Posterior vena cava (tissue), 2 donors: ENCODE measurements at places on chromosomes 12 and 14.
A peak's percentile ranks its signal among the peaks of the same experiment; 100 is the strongest.

GRCh38 chr12:80031229-80031628 lies 68.1 kb upstream of the OTOGL start:
- DNase-seq = no peak

GRCh38 chr14:102140750-102141145 lies 1.1 kb downstream of the WDR20 start:
- DNase-seq = no peak

DNA sequence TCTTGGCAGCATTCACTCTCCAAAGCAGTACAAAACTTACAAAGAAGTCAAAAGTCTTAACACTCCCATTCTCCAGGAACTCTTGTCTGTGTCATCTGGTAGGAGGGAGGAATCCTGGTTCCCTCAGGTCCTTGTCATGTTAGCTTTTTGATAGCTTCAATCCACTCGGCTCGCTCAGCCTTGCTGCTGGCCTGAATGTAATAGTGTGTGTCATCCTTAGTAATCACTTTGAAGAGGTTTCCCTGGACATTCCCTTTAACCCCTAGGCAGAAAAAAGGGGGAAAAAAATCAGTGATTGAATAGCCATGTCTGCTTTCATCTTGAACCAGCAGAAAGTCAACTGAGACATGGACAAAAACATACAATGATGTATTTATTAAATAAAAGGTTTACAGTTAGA lies 24.8 kb downstream of the PLEK2 start:
- no peak for DNase-seq

DNA sequence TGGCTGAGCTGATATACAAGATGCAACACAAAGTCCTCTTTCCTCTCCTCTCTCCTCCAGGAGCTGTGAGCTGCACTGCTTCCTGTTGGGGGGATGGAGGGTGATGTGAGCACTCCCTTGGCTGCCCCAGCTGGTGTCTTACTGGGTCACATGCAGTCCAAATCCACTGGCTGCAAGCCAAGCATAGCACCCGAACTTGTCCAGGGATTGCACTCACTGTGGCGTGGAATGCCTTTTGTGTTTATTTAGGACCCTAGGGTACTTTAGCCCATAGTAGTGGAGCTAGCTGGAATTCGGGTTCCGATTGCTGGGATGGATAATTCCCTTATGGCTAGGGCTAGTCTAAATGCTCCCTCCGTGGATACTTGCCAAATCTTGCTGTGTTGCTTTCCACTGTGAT lies 424.9 kb upstream of the SYT1 start:
- DNase-seq = no peak

DNA sequence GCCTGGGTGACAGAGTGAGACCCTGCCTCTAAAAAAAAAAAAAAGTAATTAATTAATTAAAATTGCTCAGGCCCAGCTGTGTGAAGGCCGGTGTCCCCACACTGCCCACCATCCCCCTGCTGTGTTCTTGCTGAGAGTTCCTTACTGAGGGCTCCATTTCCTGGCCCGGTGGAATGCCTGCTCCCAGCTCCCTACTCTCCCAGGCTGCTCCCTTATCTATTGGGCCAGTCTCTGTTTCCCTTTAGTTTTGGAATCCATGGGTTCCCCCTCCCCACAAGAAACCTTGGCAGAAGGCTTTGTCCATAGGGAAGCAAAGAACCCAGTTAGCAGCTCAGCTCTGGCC lies 19.0 kb downstream of the MLXIP start:
- no peak for DNase-seq

DNA sequence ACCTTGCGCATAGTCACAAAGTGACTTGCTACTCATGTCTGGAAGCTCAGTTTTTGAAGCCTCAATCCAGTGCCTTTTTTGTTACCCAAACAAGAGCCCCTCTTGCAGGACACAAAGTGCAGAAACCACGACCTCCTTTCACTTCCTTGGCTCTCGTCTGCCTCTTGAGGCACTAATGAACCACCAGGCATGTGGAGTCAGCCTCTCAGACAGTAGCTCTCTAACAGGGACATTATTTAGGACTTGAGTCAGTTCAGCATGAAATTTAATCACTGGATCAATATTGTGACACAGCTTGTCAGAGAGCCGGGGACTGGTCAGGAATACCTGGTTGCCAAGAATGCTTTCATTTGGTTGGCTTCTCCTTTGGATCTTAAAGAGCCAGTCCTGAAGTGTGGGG lies 46.7 kb downstream of the HSPB8 start:
- no peak for DNase-seq

- peak; percentile 96 for DNase-seq
These were observed at the start of gene LRIG3 for GRCh38 chr12:58920102-58920960. Gene LRIG3, minus strand, starts transcription at chr12:58920504. Its CDS starts 269 bp downstream, at chr12:58920235.

DNA sequence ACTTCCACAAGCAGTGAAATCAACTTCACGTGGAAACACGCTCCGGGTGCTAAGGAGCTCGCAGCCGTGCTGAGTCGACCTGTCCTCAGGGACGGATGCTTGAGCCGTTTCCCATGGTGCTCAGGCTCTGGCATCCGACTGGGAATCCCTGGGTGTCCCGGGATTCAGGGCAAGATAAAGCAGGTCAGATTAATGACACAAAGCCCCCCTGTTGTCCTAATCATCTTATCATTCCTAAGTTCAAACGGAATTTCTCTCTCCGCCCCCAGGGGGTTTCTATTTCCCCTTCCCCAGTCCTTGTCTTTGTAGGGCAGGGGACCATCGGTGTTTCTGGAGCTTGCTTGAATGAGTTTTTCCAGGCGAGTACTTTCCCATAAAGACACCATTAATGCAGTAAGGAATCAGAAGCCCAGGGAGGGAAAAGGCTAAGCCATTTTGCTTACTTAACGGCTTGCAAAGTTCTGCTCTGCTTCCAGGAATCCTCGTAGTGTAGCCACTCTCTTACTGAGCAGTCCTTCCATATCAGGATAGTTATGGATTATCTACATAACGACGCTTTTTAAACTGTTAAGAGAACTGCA lies 116.5 kb downstream of the TMEM132C start:
- no peak for DNase-seq

- DNase-seq = no peak
These were observed 220.7 kb downstream of the EGLN3 start for GRCh38 chr14:33730156-33730555.

DNA sequence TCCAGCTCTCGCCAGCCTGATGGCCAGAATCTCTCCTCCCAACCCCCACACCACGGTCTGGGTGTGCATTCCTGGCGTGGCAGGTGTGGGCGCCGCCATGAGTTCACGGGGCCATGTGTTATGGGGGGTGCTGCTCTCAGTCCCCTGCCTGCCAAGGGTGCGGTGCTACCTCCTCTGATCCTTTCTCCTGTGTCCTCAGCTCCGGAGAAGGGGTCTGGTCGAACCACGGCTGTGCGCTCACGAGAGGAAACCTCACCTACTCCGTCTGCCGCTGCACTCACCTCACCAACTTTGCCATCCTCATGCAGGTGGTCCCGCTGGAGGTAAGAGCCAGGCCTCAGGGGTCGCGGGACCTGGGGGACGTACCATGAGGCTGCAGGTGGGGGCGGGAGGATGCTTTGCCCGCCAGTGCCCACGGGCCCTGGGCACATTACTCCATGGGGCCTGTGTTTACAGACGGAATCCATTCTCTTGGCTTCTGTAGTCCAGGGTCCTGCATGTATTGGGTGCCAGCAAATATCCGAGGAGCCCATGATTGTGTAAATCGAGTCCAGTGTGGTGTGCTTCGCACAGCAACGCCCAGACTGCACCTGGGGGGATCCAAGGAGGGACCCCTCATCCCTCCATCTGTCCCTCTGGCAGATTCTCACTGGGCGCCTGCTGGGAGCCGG lies 130.8 kb downstream of the ADGRD1 start:
- peak; percentile 76 for DNase-seq

- DNase-seq = no peak
These were observed 1322.1 kb downstream of the TMEM121 start for GRCh38 chr14:106848330-106849121.

- DNase-seq = no peak
These were observed 37.4 kb downstream of the SLC6A15 start for GRCh38 chr12:84875241-84875640.

GRCh38 chr12:81953541-81953940 lies 194.4 kb upstream of the PPFIA2 start:
- DNase-seq = no peak

- no peak for DNase-seq
These were observed 274.0 kb downstream of the DPF3 start for GRCh38 chr14:72619881-72620280.

DNA sequence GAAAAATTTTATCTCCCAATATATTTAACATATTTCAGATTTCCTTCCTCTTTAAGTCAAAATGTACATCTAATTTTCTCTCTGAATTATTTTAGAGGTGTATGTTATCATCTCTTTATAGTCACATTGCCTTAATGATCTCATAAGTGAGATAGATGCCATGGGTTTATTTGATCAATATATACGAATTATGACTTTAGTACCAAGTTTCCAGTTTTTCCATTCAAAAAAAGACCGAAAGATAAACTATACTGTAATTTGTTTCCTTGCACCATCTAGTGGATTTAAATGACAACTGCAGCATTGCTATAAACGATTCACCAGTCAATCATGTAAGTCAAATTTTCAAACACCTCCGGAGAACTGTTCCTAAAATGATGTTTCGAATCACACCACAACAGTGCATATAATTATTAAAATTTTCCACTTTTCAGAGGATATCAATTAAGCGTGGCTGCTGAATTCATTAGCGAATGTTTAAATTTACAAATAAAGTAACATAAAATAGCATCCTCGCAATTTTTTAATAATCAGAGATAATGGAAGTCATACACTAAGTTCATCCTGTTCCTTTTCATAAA lies 419 bp upstream of the ATXN7L3B start:
- DNase-seq = no peak

DNA sequence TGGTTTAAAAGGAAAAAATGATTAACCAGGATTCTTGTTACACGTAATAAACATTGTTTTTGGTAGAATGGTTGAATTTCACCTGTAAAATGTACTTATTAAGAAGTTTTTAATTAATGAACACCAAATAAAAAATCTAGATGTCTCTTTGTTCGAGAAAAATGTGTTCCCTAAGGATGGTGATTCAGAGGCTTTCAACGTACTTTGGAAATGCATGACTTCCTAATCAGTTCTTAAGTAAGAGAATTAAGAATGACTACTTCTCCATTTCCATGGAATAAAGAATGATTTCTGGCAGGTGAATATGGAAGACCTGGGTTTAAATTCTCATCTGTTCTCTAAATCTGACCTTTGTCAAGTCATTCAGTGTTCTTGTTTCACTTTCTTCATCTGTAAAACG lies 428.6 kb downstream of the KCNH5 start:
- DNase-seq = no peak
